Stimulated activated CD4-positive, alpha-beta T cell treated with anti-CD3 and anti-CD28 coated beads, Interleukin-2, amount 100 ng/mL, for 48 hours (primary cell): ENCODE measurements at places on chromosomes 7 and 10.

GRCh38 chr7:125847055-125847454 lies 917.4 kb upstream of the POT1 start:
- DNase-seq, result no peak

- no peak for DNase-seq
Observed at GRCh38 chr7:148505645-148506375, 84.8 kb upstream of the C7orf33 start.

GRCh38 chr10:45023426-45023825 lies 22.7 kb downstream of the ZNF22 start:
- no peak for DNase-seq

DNA sequence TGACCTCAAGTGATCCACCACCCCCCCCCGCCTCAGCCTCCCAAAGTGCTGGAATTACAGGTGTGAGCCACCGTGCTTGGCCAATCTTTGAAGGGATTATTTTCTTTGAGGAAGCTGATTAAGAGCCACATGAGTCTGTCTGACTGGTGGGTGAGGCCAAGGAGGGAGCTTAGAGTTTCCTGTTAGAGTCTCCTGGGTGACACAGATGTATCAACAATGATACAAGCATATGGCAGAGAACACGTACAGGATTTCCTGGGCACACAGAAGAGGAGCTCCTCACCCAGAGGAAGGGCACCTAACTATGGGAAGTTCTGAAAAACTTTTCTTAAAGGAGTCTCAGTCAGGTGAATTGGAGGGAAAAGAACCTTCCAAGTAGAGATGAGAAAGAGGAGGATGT lies 69.4 kb downstream of the GOLGA7B start:
- no peak for DNase-seq

GRCh38 chr7:112462236-112462635 lies 12.0 kb downstream of the IFRD1 start:
- no peak for DNase-seq

DNA sequence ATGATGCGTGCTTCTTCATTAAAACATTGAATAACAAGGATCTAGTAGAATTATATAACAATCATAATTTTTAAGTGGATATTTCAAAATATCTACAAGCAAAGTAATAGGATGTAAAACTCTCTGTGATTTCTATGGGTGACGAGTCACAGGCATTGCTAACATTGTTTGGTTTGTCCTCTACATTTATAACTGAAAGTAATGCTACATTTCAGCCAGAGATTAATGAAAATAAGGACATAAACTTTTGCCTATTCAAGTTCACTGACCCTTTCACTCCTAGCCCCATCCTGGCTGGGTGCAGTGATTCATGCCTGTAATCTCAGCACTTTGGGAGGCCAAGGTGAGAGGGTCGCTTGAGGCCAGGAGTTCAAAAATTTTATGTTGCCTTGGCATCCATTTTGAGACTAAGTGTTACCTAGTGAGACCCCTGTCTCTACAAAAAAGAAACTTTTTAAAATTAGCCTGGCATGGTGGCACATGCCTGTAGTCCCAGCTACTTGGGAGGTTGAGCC lies 38.4 kb upstream of the HSPA12A start:
- DNase-seq, result no peak

GRCh38 chr7:140294454-140294853 lies 103.9 kb downstream of the SLC37A3 start:
- DNase-seq, result no peak

DNA sequence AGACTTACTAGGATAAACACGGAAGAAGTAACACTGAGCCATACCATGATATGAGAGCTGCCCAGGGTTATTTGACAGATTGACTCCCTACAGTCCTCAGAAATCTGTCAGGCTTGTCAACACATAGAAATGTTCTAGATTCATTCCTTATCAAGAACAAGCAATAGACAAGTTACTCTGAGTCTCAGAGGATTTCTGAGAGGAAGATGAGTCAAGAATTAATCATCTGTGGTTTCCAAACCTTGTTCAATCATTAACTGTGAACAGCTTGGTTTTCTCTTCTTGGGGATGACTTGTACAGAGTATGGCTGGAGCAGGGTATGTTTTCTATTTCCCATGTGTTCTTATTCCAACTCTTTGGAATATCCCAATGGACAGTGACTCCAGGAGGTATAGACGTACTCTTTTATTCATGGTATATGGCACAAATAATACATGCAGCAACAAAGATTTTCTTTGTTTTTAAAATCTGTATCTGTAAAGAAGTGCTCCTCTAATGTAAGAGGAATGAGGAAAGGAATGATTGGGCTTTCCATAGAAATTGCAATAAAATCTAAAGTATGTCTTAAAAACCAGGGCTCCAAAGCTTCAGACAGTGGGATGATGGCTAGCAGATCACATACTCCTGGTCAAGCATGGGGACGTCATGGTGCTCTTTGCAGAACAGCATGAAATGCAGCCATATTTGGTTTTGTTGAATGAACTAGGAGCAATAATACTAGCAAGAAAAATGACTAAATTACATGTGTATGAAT lies 11.9 kb upstream of the SFR1 start:
- no peak for DNase-seq

- no peak for DNase-seq
Observed at GRCh38 chr10:123897146-123897545, 5.5 kb upstream of the CPXM2 start.

- no peak for DNase-seq
Observed at GRCh38 chr10:70566515-70567290, 35.8 kb downstream of the PRF1 start.

- DNase-seq, result no peak
Observed at GRCh38 chr7:120775755-120776154, 82.2 kb downstream of the TSPAN12 start.

GRCh38 chr10:672992-673391 lies 16.5 kb downstream of the DIP2C start:
- no peak for DNase-seq

DNA sequence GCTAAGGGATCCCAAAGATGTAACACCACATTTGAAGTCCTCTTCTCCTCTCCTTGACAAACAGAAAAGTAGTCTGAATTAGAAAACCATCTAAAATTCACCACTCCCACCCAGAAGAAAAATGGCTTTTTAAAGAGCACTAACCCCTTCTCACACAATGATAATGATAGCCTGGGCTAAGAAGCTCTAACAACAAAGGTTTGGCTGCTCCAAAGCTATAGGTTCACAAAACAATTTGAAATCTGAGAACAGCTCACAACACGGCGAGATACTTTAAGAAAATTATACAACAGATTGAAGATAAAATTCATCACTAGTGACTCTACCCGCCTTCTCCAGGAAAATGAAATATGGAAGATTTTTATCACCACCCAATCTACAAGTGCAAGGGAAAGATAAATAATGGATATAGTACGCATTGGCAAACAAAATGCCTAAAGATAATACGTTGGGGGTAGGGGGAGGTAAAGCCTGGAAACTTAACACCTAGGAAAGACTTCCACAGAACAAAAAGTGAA lies 7.4 kb downstream of the ITGB1 start:
- DNase-seq, result no peak

GRCh38 chr7:50358041-50358705 lies 53.7 kb downstream of the IKZF1 start:
- DNase-seq, result no peak

GRCh38 chr10:16520900-16521299 lies 779 bp downstream of the C1QL3 start:
- peak; percentile 40 for DNase-seq

DNA sequence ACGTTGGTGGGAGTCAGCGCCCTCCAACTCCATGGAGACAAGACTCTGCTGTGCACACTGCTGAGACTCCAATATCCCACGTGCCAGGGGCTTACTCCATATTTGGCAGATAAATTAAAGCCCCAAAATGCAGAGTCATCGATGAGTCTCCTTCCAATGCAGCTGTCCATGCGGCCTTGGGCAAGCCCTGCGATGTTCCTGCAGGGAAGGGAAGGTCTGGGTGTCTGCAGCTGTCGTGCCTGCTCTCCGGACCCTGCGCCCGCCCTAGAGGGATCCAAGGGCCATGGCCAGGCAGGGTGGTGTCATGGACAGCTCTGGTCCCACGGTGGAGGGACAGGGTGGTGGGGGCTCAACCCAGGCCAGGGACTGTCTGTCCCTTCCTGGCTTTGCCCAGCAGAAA lies 185.2 kb downstream of the PTPRN2 start:
- no peak for DNase-seq

DNA sequence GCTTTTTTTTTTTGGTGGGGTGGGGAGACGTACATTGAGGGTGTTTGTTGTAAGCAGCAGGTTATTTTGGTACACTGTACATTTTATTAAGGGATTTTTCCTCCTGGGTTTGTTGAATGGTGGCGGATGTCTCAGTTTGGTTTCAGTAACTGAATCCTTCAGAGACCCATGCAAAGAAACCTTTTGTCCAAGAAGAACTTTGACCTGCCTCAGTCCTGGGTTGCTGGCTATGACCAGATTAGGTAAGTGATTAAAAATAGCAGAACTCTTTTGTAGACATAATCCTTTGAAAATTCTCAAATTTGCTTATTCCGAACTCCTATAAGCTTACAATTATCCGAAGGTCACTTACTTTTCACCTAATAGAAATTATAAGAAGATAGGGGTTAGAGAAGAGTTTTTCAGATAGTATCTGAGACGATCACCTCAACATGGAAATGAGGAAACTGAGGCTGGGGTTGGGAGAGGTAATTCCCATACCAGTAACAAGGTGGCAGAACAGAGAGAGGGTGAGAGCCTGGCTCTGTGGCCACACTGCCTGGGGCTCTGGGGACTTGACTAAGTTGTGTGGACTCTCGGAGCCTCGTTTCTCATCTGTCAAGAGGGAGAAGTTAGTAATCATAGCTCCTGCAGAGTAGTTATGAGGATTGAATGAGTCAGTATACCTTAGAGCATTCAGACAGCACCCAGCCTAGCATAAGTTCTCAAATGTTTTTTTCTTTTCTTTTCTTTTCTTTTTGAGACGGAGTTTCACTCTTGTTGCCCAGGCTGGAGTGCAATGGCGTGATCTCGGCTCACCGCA lies 87.4 kb downstream of the CCNY start:
- DNase-seq, result no peak

DNA sequence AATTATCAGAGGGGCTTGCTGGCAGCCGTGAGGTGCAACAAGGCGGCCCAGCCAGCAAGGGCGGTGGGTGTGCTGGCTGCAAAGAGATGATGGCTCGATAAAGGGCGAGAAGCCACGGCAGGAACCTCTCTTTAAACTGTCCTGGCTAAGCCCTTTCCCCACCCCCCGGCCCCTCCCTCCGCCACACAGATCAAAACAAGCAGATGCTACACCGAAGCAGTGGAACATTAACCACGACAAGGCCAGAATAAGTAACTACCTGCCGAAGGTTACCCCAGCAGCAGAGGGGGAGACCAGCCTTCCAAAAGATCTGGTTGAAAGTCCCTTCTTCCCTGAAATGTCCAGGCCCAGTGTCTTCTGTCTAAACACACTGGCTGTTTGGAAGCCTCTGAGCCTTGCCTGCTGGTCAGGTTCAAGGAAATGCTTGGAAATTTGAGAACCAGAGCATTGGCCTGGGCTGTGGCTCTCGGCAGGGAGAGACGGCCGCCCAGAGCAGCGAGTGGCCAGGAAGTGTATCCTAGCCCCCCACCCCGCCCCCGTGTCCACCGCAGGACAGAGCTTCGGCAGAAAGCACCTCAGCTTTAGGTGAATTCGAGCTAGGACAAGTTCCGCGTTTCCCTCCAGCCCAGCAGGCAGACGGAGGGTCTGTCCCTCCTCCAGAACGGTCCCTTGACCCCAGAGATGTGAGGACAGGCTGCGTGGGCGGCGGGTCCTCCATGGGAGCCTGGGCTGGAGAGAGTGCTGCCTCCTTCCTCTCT lies 2.1 kb downstream of the FAM20C start:
- no peak for DNase-seq

GRCh38 chr10:124095096-124095495 lies 1.7 kb upstream of the CHST15 start:
- no peak for DNase-seq

GRCh38 chr7:89401099-89401498 lies 605.6 kb upstream of the TEX47 start:
- DNase-seq, result no peak

DNA sequence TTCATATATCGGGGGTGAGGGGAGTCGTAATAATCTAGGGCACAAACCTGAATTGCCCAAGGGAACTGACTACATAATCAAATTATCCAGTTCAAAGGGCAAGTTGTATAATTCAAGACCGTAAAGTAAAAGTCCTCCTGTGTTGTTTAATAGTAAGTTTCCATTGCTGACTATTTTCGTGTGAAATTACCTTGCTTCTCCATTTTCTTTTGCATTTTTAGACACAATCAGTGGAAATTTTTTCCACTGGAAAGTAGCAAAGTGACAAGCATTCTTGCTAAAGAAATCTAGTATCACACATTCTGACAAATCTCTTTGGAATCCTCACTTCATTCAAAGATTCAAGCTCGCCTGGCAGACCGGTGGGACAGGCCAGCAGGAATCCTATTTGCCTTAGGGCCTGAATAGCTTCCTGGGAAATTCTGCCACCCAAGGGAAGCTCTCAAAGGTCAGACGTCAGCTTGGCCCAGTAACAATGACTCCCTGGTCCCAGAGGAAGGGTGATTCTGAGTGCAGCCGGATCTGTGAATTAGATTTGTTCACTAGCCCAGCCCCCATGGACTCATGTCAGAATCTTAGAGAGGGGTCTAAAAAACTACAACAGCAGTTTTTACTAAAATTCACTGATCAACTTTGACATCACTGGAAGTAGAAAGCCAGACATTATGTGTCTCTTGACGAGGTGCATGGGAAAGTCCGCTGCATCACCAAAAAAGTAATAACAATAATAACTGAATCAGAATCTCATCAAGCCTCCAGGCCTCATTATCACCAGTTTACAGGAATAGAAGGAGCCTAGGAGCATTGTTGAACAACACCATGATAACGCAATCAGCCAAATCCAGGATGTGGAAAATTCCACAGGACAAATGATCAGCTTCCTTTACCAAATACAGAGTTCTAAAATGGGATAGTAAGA lies 161.0 kb downstream of the SKIDA1 start:
- DNase-seq, result no peak

- no peak for DNase-seq
Observed at GRCh38 chr10:129758207-129759021, 205.7 kb downstream of the EBF3 start.

DNA sequence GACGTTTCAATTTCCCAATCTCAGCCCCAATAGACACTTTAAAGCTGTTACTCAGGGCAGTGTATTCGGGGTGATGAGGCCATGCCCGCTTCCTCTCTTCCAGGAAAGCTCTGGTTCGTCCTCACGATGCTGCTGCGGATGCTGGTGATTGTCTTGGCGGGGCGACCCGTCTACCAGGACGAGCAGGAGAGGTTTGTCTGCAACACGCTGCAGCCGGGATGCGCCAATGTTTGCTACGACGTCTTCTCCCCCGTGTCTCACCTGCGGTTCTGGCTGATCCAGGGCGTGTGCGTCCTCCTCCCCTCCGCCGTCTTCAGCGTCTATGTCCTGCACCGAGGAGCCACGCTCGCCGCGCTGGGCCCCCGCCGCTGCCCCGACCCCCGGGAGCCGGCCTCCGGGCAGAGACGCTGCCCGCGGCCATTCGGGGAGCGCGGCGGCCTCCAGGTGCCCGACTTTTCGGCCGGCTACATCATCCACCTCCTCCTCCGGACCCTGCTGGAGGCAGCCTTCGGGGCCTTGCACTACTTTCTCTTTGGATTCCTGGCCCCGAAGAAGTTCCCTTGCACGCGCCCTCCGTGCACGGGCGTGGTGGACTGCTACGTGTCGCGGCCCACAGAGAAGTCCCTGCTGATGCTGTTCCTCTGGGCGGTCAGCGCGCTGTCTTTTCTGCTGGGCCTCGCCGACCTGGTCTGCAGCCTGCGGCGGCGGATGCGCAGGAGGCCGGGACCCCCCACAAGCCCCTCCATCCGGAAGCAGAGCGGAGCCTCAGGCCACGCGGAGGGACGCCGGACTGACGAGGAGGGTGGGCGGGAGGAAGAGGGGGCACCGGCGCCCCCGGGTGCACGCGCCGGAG lies 2.6 kb downstream of the GJD4 start:
- no peak for DNase-seq
